Stimulated activated CD4-positive, alpha-beta T cell treated with anti-CD3 and anti-CD28 coated beads, Interleukin-4, amount 100 ng/mL, for 48 hours (primary cell): ENCODE measurements at places on chromosomes 12 and 14.

DNA sequence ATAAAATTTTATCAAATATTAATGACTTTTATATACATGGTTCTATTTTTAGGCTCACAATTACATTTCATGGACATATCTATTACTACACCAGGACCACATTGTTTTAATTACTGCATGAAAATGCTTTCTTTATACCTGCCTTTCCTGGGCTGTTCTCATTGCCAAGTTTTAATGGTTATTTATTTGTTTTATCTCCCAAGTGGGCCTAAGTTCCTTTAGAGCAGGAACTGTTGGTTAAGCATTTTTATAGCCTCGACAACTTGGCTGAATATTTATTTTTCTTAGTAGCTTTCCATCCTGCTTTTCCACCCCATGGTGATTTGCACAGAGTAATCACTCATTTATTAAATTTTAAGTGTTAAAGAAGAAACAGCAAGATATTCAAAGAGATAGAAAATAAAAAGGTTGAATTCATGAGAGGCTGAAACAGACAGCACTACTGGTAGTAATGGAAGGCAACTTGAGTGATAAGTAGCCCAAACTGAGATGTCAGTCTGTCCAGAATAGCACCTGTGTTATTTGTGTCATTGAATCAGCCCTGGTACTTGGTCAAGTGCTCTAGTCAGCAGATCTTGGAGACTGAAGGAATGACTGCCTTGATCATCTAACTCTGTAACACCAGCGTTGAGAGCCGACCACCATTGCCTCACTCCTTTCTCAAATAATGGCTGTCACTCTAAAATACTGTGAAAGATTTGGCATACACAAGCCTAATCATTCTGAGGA is 119.1 kb upstream of the EGLN3 start:
- no peak for DNase-seq

DNA sequence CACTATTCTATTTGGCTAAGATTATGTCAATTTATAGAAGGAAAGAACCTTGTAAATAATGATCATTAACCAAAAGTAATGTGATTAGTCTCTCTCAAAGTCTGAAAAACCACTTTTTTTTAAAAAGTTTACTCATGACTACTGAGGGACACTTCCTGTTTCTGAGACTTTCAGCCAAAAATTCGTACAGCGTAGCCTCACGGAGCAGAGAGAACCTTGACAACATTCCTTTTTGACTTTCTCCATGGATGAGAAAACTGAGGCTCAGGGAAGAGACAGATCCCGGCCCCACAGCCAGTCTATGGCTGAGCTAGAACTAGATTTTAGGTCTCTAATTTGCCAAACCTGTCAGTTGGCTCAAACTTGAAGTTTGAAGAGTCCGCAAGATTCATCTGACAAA is 68.2 kb downstream of the DAD1 start:
- DNase-seq, result no peak

DNA sequence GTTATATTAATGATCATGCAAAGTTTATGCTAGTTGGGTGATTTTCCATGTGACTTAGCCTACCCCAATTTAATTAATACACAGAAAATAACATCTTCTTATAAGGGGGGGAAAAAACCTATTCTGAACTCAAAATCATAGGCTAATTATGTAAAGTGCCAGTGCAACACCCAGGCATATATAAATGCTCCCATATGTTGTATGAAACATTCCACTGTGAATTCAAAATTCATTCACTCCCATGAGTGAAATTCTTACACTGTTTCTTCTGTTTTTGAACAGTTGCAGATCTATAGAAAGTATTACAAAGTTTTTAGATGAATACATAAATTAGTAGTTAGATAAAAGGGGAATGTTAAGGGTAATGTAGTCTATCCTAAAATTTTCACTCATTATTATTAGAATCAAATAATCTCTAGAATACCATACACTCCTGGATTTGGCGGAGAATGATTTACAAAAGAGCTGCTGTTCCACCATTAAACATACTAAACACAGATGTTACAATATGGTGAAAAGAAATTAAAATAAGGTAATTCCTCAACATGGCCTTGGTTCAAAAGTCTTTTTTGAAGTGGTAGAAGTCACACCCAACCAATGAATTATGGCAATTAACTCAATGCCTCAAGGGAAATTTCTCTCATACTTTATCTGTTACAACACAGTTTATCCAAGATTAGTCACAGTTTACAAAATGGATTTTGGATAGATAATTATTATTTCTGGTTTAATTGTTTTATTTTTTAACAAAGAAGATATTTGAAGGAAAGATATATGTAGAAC is 454.1 kb upstream of the FLRT2 start:
- no peak for DNase-seq

- DNase-seq, result no peak
Measured at GRCh38 chr12:70359458-70360197, 6.5 kb upstream of the KCNMB4 start.

DNA sequence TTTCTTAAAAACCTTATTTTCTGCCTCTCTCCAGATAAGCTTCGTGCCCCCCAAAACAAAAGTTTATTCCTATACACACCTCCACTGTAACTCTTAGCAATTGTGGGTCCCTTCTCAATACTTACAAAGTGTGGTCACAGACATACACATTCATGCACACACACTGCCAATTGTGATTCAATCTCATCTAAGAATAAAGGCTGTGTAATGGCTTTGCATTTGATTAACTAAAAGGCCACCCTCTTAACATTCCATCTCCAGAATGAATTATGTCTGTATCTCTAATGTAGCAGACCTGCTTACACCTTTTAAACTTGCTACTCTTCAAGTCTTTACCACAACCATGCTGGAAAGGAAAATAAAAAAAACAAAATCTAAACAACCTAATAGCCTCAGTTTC is 49.5 kb downstream of the MYF5 start:
- DNase-seq, result no peak

GRCh38 chr14:67837011-67837624 is 17.5 kb downstream of the RAD51B start:
- peak; percentile 29 for DNase-seq

DNA sequence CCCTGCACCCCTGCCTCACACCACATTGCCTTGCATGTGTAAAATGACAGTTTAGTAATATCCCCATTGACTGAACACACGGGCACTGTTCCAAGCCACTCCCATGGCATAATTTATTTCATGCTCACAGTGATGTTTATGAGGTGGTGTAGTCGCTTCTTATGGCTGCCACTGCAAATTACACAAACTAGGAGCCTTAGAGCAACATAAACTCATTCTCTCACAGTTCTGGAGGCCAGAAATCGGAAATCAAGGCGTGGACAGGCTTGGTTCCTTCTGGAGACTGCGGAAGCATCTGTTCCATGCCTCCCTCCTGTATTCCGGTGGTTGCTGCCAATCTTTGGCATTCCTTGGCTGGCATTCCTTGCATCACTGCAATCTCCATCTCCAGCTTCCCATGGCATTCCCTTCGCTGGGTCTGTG is 97.3 kb downstream of the RIN3 start:
- DNase-seq, result no peak

DNA sequence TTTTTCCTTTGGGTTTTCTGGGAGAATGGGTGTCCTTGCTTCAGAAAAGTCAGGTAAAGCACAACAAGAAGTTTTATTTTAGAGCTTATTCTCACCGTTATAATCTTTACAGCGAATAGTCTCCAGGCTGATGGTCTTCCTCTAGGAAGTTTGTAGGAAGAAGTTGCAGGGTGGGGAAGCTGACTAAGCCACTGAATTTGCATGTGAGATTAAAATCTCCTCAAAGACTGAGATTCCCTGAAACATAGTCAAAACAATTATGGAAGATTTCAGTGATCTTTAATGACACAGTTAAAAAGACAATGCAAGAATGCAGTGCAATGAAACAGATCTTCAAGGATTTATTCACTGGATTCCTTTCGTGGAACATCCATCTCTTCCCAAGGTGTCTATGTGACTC is 1.2 kb downstream of the TAS2R10 start:
- DNase-seq, result no peak

- no peak for DNase-seq
Measured at GRCh38 chr14:32996343-32996742, 57.7 kb downstream of the NPAS3 start.
